Caco-2 (cell line): ENCODE measurements at places on chromosomes 3 and 15.

DNA sequence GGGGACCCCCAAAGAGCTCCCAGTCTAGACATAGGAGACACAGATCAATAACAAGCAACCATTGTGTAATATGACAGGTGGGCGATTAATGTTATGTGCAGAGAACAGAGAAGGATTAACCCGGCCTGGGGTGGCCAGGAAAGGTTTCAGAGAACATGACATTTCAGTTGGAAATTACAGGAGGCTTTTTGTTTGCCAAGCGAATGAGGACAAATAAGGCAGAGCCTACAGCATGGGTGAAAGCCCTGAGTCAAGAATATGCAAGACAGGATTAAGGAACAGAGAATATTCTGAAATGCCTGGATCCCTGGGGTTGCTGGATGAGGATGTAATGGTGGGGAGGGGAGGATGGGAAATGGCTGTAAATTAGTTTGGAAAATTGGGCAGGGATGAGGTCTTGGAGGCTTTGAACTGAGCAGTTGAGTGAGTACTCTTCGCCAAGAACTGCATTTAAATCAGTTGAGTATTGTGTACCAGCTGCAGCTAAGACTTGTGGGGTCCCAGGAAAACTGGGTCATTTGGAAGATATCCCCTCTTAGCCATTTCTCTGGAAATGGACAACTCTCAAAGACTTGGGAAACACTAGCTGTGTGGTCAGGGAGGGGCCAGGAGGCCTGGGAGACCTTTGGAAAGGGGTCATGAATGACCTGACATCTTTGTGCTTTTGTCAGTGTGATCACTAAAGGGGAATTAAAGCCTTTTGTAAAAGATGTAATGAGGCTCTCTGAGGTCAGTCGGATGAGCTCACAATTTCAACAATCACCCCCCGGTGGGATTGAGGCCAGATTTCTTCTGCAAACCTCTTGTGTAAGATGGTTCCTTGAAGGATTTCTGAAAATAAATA, 198.6 kb upstream of the NR2E3 start:
- DNase-seq = no peak

DNA sequence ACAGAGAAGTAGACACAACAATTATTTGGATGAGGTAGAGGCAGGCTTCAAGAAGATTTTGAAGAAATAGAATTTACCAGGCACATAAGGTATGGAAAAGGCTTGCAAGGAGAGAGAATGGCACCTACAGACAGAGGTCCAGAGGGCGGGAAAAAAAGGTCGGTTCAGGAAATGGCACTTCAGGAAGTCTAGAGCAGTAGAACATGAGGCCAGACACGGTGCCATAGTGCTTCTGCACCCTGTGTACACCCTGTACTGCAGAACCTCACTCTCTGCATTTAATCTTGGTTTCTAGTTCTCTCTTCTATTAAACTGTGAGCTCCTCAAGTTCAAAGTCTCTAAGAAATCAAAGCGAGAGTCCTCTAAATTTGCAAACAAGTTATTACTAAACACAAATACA, 113.4 kb upstream of the C2CD4B start:
- DNase-seq = no peak

GRCh38 chr3:181278468-181279238, 289.1 kb upstream of the DNAJC19 start:
- DNase-seq = no peak

- DNase-seq = no peak
Observed at GRCh38 chr15:66498501-66499386, 1.2 kb upstream of the SNAPC5 start.

DNA sequence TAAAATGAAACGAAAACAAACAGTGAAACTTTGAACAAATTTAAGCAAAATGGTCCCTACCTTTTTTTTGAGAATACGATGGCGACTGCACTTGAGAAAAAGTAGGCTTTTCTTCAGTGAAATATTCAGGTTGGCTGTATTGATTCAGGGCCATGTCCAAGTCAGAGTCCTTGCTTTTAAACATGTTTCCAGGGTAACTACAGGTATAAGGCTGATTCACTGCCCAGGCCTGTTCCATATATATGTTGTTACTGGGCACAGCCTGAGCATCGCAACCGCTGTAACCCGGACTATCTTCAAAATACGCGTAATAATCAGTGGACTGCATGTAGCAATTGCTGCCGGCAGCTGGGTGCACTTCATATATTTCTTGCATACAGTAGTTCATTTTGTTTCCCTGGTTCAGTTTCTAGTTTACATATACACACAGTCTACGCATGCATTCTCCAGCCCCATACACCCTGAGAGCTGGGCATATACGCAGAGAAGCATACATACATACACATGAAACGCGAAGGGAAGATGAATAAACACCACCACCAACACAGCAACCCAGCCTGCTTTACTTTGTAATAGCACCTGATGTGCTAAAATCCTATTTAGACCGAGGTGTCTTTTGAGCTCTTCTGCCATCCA, 220.0 kb downstream of the NR1D2 start:
- no peak for DNase-seq

DNA sequence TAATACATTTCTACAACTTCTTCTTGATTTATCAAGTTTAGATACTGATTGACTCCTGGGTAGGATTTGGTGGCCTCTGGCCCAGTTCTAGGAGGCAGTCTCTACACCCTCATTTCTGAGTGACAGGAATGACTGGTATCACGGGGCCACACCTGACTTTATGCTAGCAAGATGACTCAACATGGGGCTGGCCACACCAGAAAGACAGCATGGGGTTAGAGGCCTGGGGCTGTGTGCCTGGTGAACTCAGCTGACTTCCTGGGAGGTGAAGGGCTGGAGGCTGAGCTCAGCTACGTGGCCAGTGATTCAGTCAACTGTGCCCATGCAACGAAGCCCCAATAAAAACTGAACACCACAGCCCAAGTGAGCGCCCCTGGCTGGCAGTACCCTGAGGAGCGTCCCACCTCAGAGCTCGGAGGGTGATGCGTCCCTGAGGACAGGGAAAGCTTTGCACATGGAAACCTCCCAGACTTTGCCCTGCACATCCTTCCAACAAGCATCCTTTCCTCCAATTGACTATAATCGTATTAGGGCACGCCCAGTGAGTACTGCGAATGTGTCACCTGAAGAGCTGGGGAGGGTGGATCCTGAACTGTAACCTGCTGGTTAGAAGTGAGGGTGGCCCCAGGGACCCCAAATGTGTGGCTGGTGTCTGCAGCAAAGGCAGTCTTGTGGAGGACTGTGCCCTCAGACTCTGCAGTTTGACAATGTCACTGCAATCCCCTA, 57.2 kb downstream of the NIPA2 start:
- DNase-seq = peak; percentile 76

GRCh38 chr3:13497386-13497785, 17.3 kb downstream of the HDAC11 start:
- no peak for DNase-seq

DNA sequence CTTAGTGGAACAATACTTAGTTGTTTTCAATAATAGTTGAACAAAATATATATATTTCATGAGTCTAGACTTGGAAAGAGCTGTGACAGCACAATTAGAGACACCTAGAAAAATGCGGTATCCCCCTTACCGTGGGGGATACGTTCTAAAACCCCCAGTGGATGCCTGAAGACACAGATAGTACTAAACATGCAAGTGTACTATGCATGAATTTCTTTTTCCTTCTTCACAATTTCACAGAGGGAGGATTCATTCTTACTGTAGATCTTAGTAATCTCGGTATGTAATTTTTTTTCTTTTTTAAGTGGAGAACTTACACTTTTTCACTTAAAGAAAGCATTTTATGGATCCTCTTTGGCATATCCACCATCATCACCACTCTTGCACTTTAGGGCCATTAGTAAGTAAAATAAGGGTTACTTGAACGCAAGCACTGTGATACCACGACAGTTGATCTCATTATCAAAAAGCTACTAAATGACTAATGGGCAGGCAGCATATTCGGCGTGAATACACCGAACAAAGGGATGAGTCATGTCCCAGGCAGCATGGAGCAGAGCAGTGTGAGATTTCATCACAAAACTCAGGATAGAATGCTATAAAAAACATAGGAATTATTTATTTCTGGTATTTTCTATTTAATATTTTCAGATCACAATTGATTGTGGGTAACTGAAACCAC, 72.3 kb upstream of the ZNF280D start:
- no peak for DNase-seq

DNA sequence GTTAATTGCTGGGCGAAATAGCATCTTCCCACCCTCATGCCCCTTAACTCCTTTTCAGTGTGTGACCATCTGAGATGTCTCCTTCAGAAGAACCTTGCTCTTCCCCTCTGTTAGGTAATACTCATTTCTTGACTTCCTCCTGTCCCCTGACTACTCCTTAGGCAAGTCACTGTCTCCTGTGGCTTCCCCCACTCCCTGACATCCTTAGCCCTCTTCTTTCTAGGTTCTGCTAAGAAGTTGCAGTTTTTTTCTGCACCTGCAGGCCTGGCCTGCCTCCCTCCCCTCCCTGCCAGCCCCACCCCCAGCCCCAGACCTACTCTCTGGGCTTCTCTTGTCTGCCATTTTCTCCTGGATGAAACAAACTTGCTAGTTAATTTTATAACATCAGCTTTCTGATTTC, 15.2 kb upstream of the EID1 start:
- DNase-seq = no peak

- no peak for DNase-seq
Observed at GRCh38 chr15:75583701-75584100, 4.6 kb upstream of the PTPN9 start.

DNA sequence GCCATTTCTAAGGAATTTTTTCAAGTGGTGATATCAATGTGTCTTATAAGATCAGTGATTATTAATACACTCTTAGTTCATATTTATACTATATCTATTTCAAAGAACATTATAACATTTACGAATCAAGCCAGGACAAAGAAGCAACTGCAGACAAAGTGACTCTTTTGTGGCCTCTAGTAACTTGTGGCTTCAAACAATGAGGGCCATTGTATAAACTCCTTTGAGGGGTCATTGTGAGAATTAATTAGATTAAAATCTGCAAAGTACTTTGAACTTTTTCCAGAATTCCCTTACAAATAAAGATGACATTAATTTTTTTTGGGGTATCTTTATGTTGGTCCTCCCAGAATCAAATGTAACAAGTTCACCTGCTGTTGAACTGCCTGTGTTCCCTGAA, 12.3 kb upstream of the SLC30A4 start:
- no peak for DNase-seq

- DNase-seq = no peak
Observed at GRCh38 chr3:177591379-177591778, 394.1 kb upstream of the TBL1XR1 start.

- no peak for DNase-seq
Observed at GRCh38 chr15:84831613-84832012, 14.5 kb downstream of the ALPK3 start.

DNA sequence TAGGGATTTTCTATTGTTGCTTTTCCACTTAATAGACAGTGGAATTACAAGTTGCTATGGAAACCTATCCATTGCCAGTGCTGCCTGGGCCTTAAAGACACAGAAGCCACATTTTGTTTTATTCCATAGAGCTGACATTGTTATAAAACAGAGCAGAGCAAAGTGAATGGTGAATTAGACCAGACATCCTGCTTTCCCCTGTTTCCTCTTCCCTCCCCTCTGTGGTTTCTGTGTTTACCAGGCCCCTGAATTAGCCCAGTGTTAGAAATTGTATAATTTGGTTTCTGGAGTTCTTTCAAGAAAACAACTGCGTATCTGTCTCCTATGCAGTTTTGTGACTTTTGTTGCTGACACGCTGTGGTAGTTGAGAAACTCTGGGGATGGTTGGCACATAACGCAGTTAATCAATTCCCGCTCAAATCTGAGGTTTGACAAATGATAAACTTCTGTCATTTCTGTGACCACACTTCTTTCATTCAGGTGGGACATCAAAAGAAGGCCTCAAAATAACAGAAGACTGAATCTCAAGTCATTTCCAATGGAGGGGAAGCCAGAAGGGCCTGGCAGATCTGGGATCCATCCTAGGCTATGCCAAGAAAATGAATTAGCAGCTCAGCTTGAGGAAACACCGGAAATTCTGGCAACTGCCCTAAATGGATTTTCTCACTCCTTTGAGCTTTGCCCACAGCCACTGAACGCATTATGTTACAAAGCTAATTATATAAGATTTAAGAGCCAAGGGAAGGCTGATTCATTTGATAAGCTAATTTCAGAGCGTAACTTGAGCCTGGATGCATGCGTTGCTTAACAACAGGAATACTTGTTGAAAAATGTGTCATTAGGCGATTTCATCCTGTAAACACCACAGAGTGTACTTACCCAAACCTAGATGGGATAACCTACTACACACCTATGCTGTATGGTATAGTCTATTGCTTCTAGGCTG, 46.9 kb downstream of the NR1D2 start:
- no peak for DNase-seq
